ENCODE measurements at places on chromosomes 13 and 19.
A peak's percentile ranks its signal among the peaks of the same experiment; 100 is the strongest.

DNA sequence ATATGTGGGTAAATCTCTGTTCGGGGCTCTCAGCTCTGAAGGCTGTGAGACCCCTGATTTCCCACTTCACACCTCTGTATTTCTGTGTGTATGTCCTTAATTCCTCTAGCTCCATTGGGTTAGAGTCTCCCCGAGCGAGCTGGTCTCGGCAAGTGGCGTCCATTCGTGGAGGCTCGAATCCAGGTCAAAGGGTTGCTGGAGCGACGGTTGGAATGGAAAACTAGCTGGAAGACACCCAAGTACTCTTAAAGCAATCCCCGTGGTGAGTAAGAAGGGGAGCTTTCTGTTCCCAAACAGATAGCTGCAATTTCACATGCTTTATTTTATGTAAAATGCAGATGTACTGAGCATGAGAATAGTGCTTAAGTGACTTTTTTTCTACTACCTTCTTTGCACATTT lies 277.5 kb upstream of the SGCG start:
- DNase-seq, result no peak

- no peak for DNase-seq
These were observed 8.1 kb upstream of the FKRP start for GRCh38 chr19:46737761-46738171.

- DNase-seq, result no peak
These were observed 69.9 kb downstream of the ABCC4 start for GRCh38 chr13:95231393-95231792.

DNA sequence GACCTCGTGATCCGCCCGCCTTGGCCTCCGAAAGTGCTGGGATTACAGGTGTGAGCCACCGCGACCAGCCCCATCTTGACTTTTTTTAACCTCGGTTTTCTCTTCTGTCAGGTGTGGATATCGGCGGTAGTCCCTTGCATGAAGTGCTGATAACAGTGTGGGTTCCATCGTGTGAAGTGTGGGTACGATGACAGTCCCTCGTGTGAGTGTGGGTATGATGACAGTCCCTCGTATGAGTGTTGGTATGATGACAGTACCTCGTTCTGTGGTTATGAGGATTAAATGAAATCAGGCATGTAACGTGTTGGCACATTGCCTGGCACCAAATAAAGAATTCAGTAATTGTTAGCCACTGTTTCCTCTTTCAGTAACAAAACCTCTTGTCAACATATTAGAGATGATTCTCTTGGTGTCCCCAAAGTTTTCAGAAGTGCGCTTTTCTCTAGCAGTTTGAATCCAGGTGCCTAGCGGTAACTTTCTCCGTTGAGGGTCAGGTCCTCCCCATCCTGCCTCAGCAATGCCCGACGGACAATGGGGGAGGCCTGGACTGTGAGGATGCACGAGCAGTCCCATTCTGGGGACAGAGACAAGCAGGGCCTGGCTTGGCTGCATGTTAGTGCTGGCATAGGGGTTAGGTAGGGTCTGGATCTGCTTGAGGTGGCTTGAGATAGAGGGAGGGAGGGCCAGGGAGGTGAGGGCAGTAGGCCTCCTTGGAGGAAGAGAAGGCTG lies 15.3 kb downstream of the GATAD2A start:
- DNase-seq, result no peak

- DNase-seq, result no peak
These were observed 186.7 kb downstream of the RFC3 start for GRCh38 chr13:34004676-34005075.

DNA sequence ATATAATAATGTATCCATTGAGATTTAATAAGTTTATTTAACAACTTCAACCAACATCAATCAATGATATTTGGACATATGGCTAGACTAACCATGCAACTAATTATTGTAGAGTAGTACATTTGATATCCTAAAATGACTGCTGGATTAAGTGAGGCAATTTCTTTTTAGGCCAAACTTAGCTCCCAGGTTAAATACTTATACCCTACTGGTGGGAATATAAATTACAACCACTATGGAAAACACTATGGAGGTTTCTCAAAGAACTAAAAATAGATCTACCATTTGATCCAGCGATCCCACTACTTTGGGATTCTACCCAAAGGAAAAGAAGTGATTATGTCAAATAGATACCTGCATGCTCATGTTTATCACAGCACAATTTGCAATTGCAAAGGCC lies 345.8 kb downstream of the RBM26 start:
- DNase-seq, result no peak

- DNase-seq, result no peak
These were observed 11.5 kb upstream of the TNFSF9 start for GRCh38 chr19:6519289-6519688.

- peak; percentile 21 for DNase-seq
These were observed 1608.8 kb upstream of the PCDH20 start for GRCh38 chr13:63024458-63024857.

GRCh38 chr19:392375-392970 lies 16.5 kb downstream of the C2CD4C start:
- no peak for DNase-seq

DNA sequence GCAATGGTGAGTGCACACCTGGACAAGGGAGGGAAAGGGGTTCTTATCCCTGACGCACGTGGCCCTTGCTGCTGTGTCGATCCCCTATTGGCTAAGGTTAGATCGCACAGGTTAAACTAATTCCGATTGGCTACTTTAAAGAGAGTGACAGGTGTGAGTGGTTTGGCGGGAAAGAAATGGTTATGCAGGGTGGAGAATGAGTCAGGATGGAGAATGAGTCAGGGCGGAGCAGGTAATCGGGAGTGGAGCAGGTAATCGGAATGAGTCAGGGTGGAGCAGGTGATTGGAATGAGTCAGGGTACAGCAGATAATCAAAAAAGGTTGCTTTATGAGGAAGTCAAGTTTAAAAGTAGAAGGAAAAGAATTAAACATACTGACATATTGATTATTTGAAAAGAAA lies 24.4 kb upstream of the SIAH3 start:
- DNase-seq, result no peak

DNA sequence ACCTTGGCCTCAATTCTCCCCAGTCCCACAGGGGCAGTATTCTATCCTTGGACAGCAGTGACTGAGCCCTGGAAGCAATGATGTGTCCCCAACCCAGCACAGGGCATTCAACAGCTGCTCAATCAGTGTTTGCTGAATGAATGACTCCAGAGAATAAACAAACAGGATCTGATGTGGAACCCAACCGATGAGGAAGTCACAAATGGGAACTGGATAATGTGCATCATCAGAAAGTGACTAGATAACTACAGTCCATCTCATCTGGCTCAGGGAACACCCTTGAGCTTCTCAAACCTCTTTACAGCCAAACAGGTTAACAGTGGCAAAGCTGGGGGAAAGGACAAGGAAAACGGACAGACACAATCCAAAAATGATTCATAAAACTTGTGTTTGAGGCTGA lies 8.2 kb downstream of the SLC25A30 start:
- no peak for DNase-seq

DNA sequence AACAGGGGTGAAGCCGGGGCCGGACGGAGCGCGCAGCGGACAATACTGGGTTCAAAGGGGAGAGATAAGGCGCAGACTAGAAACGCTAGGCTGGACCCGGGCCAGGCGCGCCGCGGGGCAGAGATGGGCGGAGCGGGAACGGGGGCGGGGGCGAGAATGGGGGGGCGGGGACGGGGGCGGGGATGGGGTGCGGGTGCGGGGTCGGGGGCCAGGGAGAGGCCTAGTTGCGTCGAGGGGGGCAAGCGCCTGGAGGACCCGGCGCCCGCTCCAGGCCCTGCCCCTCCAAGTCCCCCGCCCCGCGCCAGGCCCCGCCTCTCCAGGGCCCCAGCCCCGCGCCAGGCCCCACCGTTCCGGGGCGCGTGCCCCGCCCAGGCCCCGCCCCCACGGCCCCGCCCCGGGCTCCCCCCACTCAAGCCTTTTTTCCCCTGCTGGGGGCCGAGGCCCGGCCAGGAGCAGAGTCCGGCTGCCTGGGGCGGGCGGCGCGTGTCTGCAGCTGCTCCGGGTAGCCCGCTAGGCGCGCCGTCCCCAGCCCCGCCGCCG lies at the start of gene CERS4:
Gene CERS4, plus strand, starts transcription at position 449 of the 540 bp plus-strand sequence. CDS start 41,707 bp downstream, outside the sequence.
- peak; percentile 92 for DNase-seq

DNA sequence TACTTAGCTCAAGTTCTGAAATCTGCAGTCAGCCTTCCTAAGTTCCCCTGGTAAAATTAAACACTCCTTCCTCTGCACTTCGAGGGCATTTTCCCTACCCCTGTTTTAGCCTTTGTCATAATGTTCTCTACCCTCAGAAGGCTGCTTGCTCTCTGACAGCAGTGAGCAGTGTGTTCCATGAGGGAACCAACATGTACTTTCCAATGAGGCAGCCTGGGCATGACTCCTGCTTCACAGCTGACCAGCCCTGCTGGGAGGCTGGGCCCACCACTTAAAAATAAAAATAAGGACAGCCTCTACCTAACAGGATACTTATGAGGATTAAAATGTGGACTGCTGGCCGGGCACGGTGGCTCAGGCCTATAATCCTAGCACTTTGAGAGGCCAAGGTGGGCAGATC lies 26.4 kb downstream of the RUBCNL start:
- no peak for DNase-seq

DNA sequence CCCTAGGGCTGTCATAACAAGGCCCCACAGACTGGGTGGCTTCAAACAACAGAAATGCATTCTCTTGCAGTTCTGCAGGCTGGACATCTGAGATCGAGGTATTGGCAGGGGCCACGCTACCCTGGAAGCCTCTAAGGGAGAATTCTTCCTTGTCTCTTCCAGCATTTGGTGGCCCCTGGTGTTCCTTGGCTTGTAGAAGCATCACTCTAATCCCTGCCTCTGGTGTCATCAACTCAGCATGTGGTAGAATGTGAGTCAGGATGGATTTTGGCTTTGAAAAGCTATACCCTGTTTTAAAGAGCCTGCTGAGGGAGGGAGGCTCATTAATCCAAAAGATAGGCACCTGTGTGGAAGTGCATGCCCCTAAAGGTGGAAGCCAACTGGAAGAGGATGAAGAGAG lies 7.9 kb upstream of the GGACT start:
- DNase-seq, result no peak

Data from globus pallidus (tissue), 1 donor.